Fibroblast of skin of left biceps (primary cell): ENCODE measurements at places on chromosomes 2 and 18.

GRCh38 chr18:44789710-44790109, 109.0 kb downstream of the SETBP1 start:
- no peak for DNase-seq

GRCh38 chr2:158312981-158313380, 143.6 kb downstream of the CCDC148 start:
- DNase-seq, result no peak

GRCh38 chr2:226207671-226208070, 591.9 kb downstream of the IRS1 start:
- DNase-seq, result no peak

DNA sequence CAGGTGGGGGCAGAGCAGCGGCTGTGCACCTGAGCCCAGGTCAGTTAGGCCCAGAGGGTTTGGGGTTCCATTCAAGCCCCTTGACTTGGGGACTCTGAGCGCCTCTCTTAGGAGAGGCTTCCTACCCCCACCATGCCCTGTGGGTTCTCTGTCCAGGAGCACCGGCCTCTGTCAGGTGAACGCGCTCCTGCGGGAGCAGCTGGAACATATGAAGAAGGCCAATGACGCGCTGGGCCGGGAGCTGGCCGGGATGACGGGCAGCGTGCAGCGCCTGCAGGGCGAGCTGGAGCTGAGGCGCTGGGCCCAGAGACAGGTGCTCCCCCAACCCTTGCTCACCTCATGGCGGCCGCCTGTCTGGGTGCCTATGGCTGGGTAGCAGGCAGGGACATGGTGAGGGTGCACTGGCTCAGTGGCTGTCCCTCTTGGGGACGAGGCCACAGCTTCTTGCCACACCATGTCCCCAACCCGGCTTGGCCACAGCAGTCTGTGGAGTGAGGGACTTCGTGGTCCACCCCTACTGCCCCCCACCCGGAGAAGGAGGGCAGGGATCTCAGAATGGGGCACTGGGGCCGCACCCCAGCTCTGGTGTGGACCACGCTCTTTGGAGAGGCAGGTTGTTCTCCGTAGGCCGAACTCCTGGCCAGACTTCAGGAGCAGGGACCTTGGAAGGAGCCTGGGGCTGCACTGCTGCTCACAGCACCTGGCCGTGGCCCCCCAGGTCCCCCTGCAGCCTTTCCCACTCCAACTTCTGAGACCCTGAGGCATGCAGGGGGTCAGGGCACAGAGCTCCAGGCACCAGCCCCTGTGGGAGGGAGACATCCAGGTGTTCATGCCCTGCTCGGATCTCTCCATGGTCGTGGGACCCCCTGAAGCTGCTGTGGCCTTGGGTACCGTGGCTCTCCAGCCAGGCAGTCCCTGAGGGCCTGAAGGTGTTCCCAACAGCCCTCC, 19.7 kb downstream of the CROCC2 start:
- no peak for DNase-seq

- no peak for DNase-seq
These were observed 44.5 kb downstream of the TXNL1 start for GRCh38 chr18:56593906-56594305.

- no peak for DNase-seq
These were observed 4.5 kb upstream of the IL18RAP start for GRCh38 chr2:102418421-102418961.

GRCh38 chr18:65057439-65058083, 693.3 kb upstream of the CDH7 start:
- no peak for DNase-seq

DNA sequence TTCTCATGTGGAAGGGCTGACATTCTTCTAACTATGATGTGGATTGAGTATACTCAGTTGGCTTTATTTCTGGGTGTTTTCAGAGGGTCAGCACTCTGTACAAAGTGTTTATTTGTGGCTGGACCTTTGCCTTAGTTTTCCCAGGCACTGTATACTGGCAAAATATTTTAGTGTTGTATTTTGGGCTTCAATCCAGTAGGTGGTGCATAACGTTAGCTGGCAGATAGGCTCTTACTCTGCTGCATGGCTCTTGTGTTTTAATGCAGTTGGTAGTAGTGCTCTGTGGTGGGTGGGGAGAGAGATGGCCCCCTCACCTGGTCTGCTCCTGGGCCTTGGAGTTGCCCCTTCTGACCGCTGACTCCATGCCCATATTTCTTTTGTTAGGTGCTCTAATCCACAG, 75.6 kb upstream of the REG3A start:
- no peak for DNase-seq

- no peak for DNase-seq
These were observed 193.4 kb downstream of the HAUS1 start for GRCh38 chr18:46297621-46298020.

DNA sequence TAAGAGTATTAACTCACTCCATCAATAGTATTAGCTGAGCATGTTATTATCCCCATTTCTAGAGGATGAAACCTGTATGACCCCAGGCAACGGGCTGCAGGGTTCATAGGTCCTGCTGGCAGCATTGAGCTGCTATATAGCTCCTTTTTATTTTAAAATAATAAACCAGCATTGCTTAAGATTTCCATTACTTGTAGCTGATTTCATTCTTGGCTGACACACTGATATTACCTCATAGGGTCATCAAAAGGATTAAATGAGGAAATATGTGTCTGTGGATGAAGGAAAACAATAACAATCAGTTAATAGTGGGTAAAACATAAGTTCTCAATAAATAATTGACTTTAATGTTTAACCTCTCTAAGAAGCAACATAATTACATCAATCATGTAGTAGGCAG, 48.3 kb upstream of the NRP2 start:
- no peak for DNase-seq

DNA sequence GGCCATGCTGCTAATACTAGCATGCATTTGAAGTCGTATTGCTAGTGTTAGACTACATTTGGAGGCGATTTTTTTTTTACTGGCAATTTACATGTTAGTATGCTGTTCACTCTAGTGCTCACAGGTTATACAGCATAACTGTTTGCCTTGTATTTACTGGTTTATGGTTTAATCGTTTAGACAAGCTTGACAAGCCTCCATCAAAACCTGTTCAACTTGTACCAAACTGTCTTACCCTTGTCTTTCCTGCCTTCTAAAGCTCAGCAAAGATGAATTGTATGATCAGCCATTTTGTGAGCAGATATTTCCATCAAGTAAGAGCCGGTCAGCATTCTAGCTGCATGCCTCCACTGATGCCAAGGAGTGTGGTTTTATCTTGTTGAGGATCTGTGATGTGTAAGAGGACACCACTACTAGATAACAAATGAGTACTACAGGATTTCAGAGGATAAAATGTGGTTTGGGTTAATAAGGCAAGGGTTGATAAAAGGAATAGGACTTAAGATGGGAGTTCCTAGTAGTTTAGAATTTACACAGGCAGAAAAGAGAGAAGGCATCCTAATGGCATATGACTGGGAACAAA, 68.4 kb upstream of the ITM2C start:
- no peak for DNase-seq

DNA sequence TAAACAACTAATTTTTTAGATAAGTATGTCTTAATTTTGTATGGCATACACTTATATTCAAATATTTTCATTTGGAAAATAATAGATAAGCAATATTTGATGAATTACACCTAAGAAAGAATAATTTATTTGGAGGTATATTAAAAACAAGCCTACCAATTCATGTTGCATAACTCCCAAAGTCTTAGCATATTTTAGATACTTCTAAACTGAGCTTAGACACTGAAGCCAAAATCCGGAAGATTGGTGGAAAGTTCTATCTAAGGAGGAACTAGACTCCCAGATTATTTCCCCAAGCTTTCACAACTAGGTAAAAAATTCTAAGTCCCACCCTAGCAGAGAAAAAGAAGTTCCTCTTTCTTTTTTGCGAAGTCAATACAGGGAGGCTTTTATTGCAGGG, 221.0 kb upstream of the MMADHC start:
- DNase-seq, result no peak

DNA sequence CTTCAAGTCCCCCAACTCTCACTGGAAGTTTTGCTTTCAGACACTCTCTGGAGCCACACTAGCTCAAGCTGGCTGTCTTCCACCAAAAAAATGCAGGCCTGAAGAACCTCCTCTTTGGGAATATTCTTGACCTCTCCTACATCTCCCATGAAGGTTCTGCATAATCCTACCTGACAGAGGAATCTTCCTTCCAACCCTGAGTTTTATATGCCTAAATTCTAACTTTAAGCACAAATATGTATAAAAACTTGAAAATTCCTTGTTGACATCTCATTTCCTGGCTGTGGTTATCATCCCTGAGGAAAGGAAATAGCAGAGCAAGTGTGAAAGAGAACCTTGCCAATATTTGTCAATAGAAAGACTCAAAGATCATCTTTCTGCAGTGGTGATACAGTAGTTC, 249.0 kb downstream of the LPIN1 start:
- DNase-seq, result peak; percentile 54

DNA sequence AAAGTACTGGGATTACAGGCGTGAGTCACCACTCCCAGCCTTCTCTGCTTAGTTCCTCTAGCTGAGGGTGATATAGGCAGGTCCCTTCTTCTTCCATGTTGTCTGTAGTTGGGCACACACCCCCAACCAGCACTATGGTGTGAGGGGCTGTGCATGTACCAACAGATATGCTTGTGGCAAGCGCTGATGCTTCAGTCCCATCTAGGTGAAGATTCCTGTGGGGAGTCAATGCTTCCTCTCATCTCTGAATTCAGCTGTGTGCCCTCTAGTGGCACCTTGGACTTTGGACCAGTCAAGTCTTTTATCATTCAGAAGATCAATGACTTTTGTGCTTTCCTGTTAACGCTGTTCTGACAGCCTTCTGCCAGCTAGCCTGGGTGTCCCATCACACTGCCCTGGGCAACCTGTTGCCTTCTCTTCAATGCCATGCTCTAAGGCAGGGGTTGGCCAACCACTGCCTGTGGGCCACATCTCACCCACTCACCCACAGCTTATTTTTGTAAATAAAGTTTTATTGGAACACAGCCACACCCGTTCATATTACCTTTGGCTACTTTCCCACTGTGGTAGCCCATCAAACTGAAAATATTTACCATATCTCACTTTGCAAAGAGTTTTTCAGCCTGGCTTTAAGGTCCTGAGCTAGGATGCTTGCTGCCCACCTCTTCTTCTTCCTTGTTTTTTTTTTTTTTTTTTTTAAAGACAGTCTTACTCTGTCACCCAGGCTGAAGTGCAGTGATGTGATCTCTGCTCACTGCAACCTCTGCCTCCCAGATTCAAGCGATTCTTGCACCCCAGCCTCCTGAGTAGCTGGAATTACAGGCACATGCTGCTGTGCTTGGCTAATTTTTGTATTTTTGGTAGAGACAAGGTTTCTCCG, 51.0 kb downstream of the NPAS2 start:
- DNase-seq, result no peak

DNA sequence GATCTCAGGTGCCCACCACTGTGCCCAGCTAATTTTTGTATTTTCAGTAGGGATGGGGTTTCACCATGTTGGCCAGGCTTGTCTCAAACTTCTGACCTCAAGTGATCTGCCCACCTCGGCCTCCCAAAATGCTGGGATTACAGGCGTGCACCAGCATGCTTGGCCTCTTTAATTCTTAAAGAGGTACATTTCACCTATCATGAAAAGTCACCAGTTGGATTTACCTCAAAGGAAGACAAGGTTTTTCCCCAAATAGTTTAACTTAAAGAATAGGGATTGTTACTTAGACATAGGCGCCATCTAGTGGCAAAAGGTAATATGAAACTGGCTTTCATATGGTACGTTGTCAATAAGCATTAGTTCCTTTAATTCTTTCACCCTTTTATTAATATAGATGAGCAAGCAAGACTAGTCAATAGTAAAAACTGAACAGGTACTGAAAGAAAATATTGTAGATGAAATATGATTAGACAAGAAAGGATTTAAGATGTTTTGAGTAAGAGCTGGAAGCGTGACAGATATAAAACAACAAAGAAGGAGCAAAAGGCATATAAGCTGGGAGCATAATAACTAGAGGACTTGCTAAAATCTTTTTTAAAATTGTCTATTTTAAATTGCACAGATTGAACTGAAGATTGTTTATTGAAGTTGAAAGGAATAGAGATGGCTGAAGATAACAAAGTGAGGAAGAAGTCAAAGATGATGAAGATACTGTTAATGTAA, 35.0 kb upstream of the PSMD14 start:
- peak; percentile 14 for DNase-seq

- no peak for DNase-seq
These were observed 23.0 kb upstream of the ARHGEF4 start for GRCh38 chr2:130813722-130814121.

GRCh38 chr18:79987566-79987965, 797 bp downstream of the TXNL4A start:
- DNase-seq, result no peak

- DNase-seq, result no peak
These were observed 14.6 kb upstream of the ALPP start for GRCh38 chr2:232363784-232364615.

- DNase-seq, result no peak
These were observed 54.2 kb downstream of the CERS6 start for GRCh38 chr2:168510125-168510756.

GRCh38 chr2:31319406-31320175, 85.6 kb downstream of the EHD3 start:
- DNase-seq, result no peak

DNA sequence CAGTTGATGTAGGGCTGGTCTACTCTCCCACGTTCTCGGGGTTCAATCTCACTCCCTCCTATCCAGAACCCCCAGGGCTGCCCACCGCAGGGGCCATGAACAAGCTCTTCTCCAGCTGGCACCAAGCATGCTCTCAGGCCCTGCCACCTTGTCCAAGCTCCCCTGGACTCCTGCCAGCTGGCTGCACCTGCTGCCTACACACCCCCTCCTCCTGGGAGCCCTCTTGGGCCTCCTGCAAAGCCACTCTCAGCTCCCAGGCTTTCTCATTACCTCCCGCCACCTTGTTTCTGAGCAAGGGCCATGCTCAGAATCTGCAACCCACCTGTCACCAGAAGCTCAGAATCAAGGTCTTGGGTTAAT, 56.0 kb downstream of the HDAC4 start:
- no peak for DNase-seq

- DNase-seq, result no peak
These were observed 3.5 kb downstream of the CHPF start for GRCh38 chr2:219539926-219540678.

- no peak for DNase-seq
These were observed 96.5 kb downstream of the MYT1L start for GRCh38 chr2:2234398-2235195.

DNA sequence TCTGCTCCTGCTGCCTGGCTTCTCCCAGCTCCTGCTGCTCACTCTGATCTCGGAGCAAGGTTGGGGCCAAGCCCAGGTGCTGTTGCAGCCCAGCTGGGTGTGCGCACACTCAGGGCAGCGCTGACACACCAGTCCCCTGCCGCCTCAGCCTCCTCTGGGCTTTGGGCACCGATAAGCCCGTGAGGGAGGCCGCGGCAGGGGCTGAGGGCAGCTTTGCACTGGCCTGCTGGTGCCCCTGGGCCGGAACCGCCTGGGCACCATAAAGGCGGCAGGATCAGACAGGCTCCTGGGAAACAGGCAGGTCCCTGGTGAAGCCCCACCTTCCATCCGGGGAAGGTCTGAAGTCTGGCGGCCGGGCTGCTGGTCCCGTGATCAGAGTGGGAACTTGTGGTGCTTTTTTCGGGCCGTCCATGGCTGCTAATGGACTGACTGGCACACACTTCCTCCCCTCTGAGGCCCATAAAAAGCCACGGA, 14.1 kb upstream of the EML6 start:
- no peak for DNase-seq

GRCh38 chr2:188449971-188450370, 158.3 kb downstream of the GULP1 start:
- DNase-seq, result no peak

GRCh38 chr18:77486985-77487384, 237.3 kb downstream of the GALR1 start:
- DNase-seq, result no peak

- no peak for DNase-seq
These were observed 60.4 kb downstream of the ZBTB7C start for GRCh38 chr18:48348739-48349138.
